ENCODE measurements at places on chromosomes 1 and 21.

DNA sequence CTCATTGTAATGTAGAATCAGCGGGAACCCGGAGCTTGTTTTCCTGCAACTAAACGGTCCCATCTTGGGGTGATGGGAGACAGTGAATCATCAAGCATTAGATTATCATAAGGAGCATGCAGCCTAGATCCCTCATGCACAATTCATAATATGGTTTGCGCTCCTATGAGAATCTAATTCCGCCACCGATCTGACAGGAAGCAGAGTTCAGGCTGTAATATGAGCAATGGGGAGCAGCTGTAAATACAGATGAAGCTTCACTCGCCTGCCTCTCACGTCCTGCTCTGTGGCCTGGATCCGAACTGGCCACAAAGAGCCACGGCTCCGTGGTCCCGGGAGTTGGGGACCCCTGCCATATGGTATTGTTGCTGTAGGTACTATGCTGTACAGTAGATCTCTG, 1.6 kb downstream of the IFI44 start:
- peak; percentile 14 for DNase-seq

- DNase-seq: no peak
Observed at GRCh38 chr1:48817505-48818114, 40.9 kb upstream of the BEND5 start.

GRCh38 chr1:41917835-41918449, 780 bp downstream of the HIVEP3 start:
- DNase-seq: peak; percentile 34

- no peak for DNase-seq
Observed at GRCh38 chr1:243258731-243259130, 2.9 kb downstream of the SDCCAG8 start.

- no peak for DNase-seq
Observed at GRCh38 chr1:214451596-214451995, 99.8 kb downstream of the PTPN14 start.

GRCh38 chr1:79519084-79519760, 512.7 kb upstream of the ADGRL4 start:
- DNase-seq: no peak

GRCh38 chr21:22120616-22121266, 1122.5 kb downstream of the NCAM2 start:
- DNase-seq: no peak
